ENCODE measurements at places on chromosomes 7 and 10.
A peak's percentile ranks its signal among the peaks of the same experiment; 100 is the strongest.

GRCh38 chr10:42776681-42777080 lies 5.9 kb upstream of the BMS1 start:
- no peak for DNase-seq

DNA sequence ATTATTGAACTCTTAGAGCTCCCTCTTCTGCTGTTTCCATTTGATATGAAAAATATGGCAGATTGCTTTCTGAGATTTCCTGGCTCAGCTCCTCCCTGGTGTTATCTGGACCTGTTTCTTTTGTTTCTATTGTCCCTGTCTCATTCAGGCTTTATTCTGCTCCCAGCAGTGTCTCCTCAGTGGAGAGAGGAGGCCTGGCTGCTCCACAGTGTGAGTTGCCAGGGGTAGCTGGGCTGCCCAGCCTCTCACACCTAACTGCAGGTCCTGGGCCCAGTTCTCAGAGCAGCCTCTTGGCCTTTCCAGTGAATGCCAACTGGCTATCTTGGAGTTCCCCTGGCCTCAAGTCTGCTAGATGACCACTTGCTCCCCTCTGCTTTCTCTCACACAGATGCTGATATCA lies 127.0 kb downstream of the VPS41 start:
- DNase-seq, result no peak

DNA sequence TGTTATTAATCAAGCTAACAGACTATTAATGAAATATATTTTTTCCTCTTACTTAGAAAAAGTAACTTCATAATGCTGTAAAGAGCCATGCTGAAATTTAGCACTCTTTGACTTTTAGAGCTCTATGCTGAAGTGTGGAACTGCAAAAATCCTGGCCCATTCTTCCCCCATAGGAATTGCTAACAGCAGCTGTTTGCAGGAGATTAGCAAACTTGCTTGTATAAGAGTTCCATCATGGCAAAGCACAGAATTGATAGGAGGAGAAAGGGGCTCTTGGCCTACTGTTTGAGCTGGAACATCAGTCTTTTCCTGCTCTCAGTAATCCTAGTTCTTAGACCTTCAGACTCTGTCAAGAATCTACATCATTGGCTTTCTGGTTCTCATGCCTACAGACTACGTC lies 18.3 kb upstream of the GNAT3 start:
- DNase-seq, result no peak

DNA sequence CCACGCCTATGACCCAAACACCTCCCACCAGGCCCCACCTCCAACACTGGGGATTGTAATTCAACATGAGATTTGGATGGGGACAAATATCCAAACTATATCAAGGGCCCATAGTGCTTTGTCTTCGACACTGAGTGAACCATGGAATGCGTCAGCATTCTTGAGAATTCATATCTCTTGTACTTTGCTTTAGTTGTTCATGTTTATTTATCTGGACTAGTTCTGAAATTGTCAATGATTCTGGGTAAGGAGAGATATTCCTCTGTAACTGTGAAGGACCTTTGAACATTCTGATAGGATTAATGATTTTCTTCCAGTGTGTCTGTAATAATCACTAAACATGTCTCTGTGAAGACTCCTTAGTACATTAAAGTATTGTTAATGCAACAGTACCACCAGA lies 374.8 kb downstream of the LRMDA start:
- no peak for DNase-seq

GRCh38 chr10:82358486-82359099 lies 483.6 kb downstream of the NRG3 start:
- peak; percentile 60 for DNase-seq

DNA sequence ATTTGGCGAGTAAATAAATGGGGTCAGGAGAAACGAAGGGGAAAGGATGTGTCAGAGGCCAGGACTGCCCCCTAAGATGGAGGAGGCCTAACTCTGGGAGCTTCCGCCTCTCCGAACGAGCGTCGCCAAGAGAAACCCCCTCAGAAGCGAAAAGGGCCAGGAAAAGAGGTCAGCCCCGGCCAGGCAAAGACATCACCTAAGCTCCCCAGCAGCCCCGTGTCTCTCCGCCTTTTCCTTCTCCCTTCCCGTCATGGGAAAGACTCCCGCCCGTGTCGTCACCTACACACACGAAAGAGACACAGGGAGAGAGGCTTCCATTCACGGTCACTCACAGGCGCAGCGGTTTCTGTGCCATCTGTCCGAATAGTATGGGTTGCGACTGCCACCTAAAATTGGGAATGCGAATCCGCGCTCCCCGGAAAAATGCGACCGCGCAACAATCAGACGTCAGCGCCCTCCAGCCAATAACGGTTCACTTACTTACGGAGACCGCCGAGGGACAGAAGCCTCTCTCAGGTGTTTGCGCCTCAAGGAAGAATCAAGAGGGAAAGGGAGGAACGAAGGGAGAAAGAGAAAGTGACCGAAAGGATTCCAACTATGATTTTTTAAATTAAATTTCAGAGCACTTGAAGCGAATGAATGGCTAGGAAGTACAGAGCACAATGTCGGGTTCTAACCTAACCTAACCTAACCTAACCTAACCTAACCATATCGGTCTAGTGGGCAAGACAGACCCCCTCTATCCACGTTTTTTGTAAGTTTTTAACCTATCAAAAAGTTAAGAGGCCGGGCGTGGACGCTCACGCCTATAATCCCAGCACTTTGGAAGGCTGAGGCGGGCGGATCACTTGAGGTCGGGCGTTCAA lies at the start of gene CWF19L1:
Gene CWF19L1 (minus strand): TSS at position 400 of the 866 bp plus-strand sequence. CDS start 45 bp downstream, at position 355.
- peak; percentile 88 for DNase-seq

DNA sequence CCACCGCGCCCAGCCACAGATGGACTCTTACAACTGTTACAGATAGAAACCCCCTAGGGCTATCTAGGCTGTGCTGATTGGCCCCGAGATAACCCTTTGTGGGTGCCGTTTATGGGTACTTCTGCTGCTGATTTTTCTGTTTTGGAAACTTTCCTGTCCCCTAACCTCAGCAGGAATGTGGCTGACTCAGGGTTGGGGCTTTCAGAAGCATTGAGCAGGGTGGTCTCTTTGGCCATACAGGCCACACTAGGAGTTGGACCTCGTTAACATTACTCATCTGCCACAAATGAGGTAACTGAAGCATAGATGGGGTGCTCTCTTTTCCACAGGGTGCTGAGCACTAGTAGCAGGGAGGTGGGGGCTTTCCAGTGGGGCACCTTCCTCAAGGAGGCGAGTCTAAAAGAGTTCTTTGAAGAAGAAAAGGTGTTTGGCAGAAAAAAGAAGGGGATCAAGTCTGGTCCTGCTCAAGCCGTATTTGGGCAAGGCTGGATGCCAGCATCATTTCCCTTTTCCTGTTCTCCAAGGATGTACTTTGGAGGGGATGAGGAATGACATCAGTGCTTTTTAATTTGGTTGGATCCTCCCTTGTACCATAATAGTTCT lies 6.4 kb downstream of the ZSCAN25 start:
- DNase-seq, result no peak

DNA sequence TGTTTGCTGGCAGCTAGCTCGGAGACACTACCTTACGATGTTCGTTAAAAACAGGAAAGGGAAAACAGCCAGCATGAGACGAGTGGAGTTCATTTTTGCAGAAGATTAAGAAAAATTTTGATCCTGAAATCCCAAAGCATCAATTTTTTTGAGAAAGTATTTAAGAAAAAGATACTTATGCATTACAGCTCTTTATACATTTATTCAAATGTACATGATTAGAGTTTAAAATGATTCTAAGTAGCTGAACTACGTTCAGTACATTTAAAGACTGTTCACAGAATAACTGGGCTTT lies 34.7 kb downstream of the CNPY1 start:
- DNase-seq, result no peak

- no peak for DNase-seq
Measured at GRCh38 chr10:86367152-86367951, 757 bp upstream of the GRID1 start.

- no peak for DNase-seq
Measured at GRCh38 chr10:13587391-13587790, 626 bp downstream of the PRPF18 start.

DNA sequence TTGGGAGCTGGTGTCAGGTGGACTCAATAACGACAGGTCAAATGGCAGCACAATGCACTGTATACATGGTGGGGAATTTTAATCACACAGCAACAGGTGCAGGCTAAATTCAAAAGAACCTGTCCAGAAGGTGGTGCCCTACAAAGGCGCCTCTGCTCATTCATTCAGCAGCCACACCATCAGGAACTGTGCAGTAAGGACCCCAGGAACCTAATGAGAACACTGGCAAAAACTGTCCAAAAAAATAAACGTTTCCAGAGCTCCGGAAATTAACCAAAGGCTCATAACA lies 21.9 kb upstream of the CRYGN start:
- DNase-seq, result no peak

DNA sequence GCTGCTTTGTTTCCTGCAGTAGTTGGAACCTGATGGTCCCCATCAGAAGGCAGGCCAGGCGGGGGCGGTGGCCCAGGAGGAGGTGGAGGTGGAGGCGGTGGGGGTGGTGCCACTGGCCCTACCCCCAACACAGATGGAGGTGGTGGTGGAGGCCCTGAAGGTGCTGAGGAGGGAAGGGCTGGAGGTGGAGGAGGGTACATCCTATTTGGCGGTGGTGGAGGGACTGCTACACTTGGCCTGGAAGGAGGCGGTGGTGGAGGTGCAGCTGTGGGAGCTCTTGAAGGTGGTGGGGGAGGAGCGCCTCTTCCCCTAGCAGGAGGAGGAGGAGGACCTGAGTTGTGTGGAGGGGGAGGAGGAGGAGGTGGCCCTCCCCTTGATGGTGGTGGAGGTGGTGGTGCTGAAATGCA lies 36.8 kb downstream of the LMOD2 start:
- DNase-seq, result no peak

GRCh38 chr10:132448248-132448731 lies 51.3 kb downstream of the PWWP2B start:
- DNase-seq, result no peak

DNA sequence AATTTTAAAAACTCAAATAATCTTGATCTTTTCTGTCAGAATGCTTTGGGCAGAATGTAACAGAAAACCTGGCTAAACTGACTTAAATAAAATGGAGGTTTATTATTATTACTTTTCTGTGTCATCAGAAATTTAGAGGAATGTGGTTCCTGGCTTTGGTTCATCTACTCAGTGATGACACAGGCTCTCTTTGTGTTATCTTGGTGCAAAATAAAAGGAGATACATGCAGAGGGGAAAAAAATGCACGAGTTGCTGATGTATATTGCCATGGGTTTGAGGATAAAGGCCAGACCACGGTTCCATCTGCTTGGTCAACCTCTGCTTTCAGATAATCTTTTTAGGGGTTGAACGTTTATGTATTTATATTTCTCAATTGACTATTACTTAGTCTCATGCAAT lies 181.4 kb downstream of the SUGCT start:
- DNase-seq, result no peak

DNA sequence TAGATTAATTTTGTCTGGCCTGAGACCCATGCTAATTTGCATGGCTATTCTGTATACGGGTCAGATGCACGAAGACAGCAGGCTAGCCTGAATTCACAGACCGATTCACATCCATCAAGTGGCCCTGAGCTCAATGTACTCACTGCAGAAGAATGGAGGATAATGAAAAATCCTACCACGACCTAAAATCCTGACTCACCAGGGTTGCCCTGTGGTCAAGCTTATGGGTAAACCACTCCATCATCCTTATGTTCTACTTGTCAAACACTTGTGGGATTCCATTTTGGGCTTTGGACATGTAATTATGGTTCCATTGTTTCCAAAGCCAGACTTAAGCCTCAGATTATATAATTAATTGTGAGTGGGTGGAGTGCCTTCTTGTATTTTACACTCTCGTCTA lies 110.4 kb upstream of the ZNF438 start:
- DNase-seq, result peak; percentile 63

DNA sequence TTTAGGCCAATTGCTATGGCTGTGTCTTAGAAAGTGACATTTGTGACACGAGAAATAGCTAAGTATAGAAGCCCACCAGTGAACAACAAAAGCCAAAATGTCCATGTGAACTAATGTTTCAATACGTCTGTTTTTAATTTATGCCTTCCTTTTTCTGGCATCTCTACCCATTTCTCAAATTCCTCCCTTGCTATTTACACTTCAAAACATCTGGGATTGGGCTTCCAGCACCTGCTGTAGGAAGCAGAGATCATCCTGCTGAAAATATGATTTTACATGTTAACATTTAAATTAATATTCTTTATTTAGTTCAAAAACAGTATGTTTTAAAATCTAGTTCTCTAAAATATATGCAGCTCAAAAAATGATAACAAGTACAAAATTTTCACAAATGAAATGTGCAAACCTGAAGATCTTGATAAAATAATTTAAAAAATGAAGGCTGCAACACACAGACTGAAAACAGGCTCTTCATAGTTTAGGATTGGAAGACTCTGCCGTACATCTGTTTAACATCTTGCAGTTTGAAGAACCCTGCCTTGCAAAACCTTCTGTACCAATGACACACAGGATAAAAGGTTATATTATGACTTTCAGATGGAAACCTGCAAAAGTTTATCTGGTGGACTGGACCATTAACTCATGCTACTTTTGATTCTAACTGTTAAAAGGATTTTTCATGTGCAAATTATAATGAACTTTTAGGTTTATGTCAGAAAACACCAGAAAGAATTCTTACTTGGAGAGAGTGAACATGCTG lies 408.4 kb downstream of the SUGCT start:
- no peak for DNase-seq

GRCh38 chr7:127632276-127632910 lies 14.5 kb upstream of the PAX4 start:
- DNase-seq, result peak; percentile 69

GRCh38 chr10:92290076-92290836 lies 622 bp downstream of the CPEB3 start:
- peak; percentile 43 for DNase-seq

GRCh38 chr10:85786401-85786899 lies 580.1 kb downstream of the GRID1 start:
- no peak for DNase-seq

- DNase-seq, result no peak
Measured at GRCh38 chr10:58700591-58700990, 187.9 kb downstream of the BICC1 start.

- DNase-seq, result peak; percentile 57
Measured at GRCh38 chr7:47375121-47375938, 206.6 kb downstream of the TNS3 start.
